ENCODE measurements at places on chromosomes 1 and 21.

DNA sequence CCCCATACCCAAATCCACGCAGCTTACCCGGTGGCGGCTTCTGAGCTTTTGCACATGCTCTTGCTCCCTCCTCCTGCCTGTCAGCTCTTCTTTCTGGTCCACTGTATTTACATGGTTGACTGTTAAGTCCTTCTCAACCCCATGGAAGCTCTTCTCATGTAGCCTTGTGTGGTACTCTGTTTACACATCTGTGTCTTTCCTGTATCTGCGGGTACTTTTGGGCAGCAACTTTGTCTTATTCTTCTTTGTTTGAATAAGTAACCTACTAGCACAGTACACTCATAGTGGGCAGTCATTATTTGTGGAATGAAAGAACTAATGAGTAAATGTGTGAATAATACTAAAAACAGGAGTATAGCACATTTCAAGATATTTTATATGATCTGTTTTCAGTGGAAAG is 88.5 kb upstream of the GPR88 start:
- DNase-seq: no peak

DNA sequence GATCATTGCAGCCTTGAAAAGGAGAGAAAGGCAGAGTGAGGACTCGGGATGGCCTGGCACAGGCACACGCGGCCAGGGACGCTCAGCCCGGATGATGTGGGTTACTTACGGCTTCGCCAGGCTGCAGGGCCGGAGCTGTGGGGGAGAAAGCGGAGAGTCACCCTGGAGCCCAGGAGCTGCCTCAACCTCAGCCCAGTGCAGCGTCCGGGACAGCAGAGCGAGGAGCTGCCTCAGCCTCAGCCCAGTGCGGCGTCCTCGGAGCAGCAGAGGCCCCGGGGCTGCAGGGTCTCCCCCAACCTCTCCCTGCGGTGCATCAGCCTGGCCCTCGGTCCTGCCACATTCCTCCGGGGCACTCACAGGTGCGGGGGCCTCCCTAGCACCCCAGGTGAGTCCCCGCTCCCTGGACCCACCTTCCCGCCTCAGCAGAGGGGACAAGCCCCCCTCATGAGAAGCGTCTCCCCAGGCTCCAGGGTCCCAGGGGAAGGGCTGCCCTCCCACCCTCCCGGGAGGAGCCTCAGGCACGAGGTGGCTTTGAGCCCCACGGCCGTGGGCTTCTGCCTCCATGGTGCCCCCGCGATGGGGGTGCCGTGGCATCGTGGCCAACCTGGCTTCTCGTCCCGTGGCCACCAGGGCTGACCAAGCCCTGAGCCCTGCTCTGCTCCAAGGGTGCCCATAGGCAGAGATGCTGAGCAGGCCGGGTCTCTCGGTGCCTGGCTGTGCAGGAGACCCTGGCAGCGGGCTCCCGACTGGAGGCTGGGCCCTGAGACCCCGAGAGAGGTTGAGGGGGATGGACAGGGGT is 10.5 kb upstream of the RNF223 start:
- no peak for DNase-seq

- DNase-seq: no peak
Measured at GRCh38 chr21:38914528-38915293, 109.0 kb downstream of the ETS2 start.

GRCh38 chr1:231392389-231393131 is 29.5 kb downstream of the EGLN1 start:
- no peak for DNase-seq

GRCh38 chr1:67457247-67457646 is 27.0 kb upstream of the SERBP1 start:
- no peak for DNase-seq

GRCh38 chr1:96558635-96559034 is 162.9 kb upstream of the PTBP2 start:
- DNase-seq: no peak

DNA sequence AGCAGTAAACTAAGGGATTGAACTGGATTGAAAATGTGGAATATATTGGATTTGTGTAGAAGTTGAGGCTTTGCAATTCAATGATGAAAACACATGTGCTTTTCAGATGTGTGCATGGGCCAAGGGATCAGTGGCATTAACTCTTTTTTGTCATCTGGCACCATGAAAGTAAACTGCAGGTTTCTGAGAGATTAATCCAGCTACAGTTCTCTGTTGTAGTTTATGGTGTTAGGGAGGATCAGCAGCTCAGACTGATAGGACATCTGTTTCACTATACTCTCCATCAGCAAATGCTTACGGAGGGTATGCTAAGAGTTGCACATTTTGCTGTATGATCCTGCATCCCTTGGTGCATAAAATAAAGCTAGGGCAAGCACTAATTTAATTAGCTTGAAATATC is 82.6 kb downstream of the C1orf21 start:
- no peak for DNase-seq

GRCh38 chr1:31755850-31756492 is 8.2 kb downstream of the ADGRB2 start:
- DNase-seq: no peak

DNA sequence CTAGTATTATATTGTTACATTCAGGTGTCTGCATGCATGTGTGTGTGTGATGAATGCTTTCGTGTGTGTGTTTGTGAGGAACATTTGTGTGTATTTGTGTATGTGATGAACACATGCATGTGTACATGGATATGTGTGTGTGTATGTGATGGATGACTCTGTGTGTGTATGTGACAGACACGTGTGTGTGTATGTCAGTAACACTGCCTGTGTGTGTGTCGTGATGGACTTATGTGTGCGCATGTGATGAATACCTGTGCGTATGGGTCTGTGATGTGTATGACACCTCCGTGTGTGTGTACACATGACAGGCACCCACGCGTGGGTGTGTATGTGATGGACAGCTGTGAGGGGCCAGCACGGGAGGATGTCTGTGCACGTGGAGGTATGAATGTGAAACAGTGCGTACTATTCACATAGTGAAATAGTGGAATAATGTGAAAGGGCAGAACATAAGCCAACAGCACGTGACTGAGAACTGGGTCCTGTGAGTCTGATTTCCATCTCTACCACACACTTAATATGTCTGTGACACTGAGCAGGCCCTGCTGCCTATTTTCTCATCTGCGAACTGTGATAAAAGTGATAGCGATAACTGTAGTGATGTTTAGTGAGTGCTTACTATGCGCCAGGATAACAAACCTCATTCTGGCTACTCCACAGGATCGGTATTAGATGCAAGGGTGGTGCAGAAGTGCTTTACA is 41.8 kb upstream of the CSF3R start:
- no peak for DNase-seq

GRCh38 chr21:17903029-17903806 is 84.1 kb upstream of the C21orf91 start:
- DNase-seq: no peak

- no peak for DNase-seq
Measured at GRCh38 chr1:178973652-178974101, 52.0 kb upstream of the FAM20B start.

- DNase-seq: no peak
Measured at GRCh38 chr1:116279715-116280114, 93.3 kb upstream of the ATP1A1 start.

- DNase-seq: no peak
Measured at GRCh38 chr1:33305816-33306652, 14.9 kb downstream of the A3GALT2 start.

GRCh38 chr1:226061068-226061840 is 1.3 kb upstream of the H3-3A start:
- DNase-seq: no peak

DNA sequence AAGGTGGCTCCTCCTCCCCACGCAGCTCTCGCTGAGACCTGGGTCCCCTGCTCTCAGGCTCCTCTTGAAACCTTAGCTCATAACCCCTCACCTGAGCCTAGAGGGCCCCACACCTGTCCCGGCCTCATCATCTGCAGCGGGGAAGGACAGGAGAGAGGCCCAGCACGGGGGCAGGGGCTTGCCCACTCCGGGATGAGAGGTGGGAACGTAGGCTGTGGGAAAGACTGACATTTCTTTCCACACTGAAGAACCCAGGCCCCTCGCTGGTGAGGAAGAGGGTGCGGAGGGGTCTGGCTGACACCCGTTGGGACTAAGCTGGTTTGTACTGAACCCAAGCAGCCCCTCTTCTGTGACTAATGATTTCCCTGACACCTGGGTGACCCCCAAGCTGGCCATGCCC is 14.0 kb upstream of the NES start:
- DNase-seq: no peak

DNA sequence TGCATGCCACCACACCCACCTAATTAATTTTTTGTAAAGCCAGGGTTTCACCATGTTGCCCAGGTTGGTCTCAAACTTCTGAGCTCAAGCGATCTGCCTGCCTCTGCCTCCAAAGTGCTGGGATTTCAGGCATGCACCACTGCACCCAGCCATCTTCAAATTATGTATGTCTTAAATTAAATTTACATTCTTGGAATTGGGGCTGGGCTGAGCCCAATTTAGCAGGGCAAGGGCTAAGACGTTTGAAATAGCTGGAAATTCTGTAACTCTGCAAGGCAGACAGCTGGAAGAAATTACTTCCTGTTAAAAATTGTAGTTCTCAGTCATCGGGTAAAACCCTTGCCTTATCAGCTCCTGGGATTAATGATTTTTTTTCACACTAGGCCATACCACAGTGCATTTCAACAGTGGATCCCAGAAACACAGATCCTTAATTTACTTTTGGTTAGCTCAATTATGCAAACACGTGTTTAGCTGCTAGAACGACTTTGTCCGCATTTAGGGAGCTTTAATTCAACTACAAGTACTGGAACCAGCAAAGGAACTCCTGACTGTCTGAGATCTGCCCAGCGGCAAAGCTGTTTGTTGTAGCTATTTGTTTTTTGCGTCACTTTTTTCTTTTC is 83.3 kb downstream of the OLFML3 start:
- no peak for DNase-seq

DNA sequence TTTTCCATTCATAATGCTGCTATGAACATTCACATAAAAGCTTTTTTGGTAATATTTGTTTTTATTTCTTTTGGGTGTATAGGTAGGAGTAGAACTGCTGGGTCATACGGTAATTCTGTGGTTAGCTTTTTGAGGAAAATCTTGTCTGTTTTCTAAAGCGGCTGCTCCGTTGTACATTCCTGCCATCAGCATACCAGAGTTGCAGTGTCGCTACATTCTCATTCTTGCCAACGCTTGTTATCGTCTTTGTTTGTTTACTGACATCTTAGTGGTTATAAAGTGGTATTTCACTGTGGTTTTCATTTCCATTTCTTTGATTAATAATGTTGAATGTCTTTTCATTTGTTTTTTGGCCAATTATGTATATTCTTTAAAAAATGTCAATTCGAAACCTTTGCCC is 469.8 kb upstream of the ZP4 start:
- no peak for DNase-seq

- DNase-seq: no peak
Measured at GRCh38 chr1:180909462-180909976, 3.2 kb upstream of the KIAA1614 start.

DNA sequence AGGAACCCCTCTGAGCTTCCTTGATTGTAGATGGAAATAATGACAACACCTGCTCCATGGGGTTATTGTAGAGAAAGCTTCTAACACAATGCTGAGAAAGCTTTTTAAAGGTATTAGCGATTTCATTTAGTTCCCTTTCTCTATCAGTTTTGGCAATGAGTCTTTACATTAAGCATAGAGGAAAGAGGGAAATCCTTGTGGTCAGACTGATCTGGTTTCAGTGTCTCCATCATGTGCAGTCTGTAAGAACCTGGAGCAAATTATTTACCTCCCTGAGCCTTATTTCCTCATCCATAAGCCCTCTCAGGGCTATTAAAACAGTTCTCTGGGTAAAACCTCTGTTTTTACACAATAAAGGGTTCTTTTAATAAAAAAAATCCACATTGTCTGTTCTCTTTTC is 87.5 kb downstream of the FGGY start:
- DNase-seq: no peak

GRCh38 chr1:1550591-1551432 is 10.4 kb upstream of the TMEM240 start:
- no peak for DNase-seq

DNA sequence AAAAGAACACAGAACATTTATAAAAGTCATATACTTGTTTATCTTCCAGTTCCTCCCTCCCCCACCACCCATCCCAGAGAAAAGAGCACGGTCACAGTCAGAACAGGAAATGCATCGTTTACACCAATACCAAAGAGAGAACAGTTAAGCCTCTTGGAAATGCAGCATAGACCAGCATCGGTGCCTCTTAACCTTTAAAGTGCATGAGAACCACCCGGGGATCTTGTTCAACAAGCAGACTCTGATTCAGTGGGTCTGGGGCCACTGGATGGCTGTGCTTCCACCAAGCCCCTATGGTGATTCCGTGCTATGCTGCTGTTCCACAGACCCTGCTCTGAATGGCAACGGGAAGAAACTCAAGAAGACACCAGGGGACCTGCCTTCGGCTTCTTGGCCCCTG is 19.2 kb downstream of the FAM89A start:
- no peak for DNase-seq

DNA sequence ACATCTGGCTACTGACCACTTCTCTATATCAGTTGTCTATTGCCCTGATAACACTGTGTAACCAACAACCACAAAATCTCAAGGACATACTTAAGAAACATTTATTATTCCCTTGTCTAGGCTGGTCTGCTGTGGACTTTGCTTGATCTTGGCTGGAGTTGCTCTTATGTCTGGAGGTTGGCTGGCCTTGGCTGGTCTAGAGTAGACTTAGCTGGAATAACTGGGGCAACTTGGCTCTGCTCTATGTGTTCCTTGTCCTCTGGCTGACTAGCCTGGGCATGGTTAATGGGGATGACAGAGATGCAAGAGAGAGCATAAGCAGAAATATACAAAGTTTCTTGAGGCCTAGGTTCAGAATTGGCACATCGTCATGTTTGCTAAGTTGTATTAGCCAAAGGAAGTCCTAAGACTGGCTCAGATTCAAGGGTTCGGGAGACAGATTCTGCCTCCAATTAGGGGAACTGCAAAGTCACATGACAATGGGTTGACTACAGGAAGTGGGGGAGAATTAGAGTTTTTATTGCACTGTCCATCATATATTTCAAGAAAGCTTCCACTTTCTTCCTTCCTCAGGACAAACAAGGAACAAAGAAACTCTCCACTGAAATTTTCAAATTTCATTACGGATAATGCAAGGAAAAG is 61.4 kb upstream of the HMCN1 start:
- DNase-seq: no peak

DNA sequence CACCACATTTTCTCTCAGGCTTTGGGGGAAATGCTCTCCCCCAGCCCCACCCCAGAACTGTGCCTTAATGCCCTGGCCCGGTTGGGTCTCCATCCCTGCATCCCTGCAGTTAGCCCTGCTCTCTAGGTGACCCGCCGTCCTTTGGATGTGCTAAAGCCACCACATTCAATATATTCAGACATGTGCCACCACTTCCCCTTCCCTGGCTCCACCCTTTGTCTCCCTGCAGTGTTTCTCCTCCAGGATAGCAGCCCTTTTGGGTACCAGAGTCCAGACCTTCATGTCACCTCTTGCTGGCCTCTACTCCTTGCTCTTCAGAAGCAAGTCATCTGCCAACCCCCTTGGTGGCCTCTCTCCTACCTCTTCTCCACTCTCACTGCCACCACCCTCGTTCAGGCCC is 41.8 kb downstream of the RUNX1 start:
- no peak for DNase-seq

DNA sequence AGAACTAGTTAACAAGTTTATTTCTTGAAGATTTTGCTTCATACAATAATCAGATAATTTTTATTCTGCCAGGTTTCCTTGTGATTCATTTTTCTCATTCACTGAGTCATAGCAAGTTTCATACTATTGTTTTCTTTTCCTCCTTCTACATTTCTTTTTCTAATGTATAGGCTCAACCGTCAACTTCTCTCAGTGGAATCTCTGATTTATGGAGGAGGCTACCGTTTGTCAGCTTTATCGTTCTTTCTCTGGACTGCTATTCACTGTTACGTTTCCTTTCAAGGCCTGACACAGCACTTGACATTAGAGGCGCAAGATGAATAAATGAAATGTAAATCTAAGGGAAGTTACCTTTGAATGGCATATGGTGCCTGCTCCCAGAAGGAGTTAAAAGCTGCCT is 284.3 kb upstream of the NR5A2 start:
- DNase-seq: no peak
